Activated CD4-positive, alpha-beta T cell treated with anti-CD3 and anti-CD28 coated beads, Interleukin-2, Interleukin-6, amounts not matched to agents 100 ng/mL and 50 ng/mL, durations not matched to agents 16 hours and 8 hours (primary cell): ENCODE measurements at places on chromosomes 3 and 15.

DNA sequence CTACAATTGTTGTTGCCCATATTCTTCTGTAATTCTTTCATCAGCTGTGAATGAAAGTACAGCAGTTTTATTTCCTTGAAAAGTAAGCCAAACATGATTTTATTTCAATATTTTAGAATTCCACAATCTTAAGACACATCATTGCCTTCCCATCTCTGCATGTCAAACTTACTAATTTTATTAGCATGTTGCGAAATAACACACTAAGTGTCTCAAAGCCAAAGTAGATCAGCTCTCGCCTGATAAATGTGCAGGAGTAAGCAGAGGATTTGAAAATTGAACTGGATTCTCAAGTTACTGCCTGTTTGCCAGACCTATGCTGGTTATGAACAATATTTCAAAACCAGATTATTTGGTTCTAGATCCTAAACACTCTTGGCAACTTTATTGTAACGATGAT, 25.7 kb downstream of the TGFBR2 start:
- no peak for DNase-seq

- no peak for DNase-seq
These were observed 12.3 kb upstream of the DENND4A start for GRCh38 chr15:65804252-65804931.

- no peak for DNase-seq
These were observed 136.8 kb upstream of the ANKRD28 start for GRCh38 chr3:15934389-15935195.

GRCh38 chr3:55416331-55416821, 70.7 kb downstream of the WNT5A start:
- DNase-seq: no peak

- no peak for DNase-seq
These were observed 85.5 kb upstream of the FGF12 start for GRCh38 chr3:192812743-192813383.

DNA sequence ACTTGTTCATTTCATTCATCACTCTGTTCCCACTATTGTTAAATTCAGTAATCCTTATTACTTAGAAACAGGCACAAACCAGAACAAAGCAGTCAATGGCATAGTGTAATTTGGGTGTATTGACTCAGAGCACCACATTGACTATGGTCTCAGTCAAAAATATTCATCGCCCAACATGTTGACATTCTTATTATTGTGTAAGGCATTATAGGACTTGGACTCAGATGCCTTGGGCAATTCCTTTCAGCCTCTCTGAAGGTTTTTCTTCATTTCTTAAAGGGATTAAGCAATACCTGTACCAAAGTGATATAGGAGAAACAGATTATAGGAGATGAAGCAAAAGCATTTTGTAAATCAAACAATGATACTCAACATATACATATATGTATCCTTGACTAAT, 114.7 kb upstream of the BHLHE40 start:
- no peak for DNase-seq

DNA sequence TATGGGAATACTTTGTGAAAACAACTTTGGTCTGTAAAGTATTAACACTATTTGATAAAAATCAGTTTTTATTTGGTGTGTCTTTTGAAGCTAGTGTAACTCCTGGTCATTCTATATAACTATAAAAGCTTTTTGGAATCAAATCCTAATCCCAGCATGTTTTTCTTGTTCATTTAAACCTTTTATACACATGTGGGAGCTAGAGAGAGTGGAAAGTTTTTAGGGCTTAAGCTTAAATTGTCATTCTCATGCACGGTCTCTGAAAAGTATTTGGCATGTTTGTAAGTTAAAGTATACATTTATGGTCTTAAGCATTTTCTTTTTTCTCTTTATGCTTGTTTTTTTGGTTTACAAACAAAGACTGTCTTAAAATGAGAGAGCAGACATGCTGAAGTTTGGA, 83.4 kb upstream of the RARB start:
- DNase-seq: no peak

DNA sequence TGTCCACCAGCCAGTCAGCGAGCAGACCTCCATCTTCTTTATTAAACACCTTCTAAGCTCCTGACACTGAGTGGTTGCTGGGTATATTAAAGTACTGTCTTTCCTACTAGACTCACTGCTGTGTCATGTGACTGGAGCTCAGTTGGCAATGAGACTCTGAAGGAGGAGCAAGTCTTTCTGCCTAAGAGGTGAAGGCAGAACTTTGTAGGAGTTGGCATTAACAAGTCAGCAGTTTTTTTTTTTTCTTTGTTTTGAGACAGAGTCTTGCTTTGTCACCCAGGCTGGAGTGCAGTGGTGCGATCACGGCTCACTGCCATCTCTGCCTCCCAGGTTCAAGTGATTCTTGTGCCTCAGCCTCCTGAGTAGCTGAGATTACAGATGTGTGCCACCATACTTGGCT, 62.2 kb downstream of the ABHD5 start:
- no peak for DNase-seq

DNA sequence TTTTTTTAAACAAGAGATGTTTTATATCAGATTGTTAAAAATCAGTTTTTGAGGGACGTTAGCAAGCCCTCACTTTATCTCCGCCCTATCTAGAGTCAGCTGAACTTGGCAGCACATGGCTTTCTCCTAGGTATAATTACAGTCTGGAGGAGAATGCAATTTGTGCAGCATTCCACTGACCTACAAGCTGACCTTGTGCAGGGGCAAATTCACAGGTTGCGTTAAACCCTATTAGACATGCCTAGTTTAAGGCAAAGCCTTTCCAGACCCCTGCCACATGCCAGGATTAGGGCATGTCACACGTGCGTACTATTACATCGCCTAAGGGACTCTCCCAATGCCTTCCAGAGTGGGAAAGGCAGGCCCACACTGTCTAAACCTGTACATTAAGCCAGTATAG, 224.0 kb downstream of the GREM1 start:
- no peak for DNase-seq

DNA sequence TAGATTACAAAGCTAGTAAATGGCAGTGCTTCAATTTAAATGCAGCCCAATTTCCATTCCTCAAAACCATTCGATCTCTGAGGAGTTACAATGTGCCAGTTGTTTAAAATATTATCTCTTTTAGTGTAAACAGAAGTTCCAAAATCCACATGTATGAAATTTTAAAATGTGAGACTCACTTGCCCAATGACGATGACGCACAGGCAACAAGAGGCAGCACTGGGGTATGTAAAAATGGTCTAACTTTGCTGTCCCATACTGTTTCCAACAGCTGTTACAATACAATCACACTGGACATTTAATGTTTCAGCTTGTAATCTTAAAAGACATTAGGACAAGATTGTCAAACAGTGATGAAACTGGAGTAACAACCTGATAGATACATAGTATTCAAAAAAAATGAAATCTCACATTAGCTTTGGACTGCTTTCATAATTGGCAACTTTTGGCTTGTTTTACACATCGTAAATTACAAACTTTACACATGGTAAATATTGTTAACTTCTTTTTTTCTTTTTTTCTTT, 12.2 kb downstream of the SLTM start:
- DNase-seq: no peak

DNA sequence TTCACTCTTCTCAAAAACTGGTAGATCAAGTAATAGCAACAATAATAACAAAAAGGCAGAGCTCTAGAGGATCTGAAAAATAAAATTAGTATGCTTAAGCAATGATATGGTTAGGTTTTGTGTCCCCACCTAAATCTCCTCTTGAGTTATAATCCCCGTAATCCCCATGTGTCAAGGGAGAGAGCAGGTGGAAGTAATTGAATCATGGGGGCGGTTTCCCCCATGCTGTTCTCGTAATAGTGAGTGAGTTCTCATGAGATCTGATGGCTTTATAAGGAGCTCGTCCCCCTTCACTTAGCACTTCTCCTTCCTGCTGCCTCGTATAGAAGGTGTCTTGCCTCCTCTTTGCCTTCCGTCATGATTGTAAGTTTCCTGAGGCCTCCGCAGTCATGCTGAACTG, 60.2 kb upstream of the ABHD2 start:
- DNase-seq: no peak

- DNase-seq: no peak
These were observed 98.9 kb upstream of the ST8SIA2 start for GRCh38 chr15:92294759-92295158.
